ENCODE measurements at places on chromosomes 4 and X.

DNA sequence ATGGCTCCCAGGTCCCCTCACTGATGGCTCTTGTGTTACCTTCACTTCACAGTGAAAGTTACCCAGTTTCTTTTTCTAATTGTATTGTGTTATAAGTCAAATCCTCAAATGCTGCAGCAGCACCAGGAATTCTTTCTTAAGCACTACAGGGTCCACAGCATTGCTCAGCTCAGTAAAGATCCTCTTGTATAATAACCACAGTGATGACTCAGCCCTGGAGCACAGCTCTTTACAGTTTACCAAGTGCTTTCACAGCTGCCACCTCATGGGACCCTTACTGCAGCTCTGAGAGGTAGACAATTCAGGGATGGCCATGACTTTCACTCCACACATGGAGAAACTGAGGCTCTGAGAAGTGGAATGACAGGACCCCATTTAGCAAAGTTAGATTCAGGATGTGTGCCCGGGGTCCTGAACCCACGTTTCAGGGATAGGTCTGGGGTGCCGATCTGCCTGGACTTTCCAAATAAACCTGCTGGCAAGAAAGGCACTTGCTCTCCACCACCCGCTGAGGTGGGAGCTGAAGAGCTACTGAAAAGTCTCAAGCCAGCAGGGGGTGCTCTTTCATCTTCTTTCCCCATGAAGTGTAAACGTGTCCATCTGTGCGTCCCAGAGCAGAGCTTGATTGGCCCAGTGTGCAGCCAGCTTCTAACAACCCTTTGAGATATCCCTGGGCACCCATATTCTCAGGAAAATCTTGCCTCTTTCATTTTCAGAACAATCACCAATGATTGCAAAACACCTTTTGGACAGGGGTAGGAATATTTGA lies 35.7 kb upstream of the GABRQ start:
- DNase-seq, result no peak

GRCh38 chr4:35700663-35701062 lies 543.7 kb downstream of the ARAP2 start:
- no peak for DNase-seq

- no peak for DNase-seq
Measured at GRCh38 chrX:155225774-155226173, 9.5 kb downstream of the VBP1 start.

DNA sequence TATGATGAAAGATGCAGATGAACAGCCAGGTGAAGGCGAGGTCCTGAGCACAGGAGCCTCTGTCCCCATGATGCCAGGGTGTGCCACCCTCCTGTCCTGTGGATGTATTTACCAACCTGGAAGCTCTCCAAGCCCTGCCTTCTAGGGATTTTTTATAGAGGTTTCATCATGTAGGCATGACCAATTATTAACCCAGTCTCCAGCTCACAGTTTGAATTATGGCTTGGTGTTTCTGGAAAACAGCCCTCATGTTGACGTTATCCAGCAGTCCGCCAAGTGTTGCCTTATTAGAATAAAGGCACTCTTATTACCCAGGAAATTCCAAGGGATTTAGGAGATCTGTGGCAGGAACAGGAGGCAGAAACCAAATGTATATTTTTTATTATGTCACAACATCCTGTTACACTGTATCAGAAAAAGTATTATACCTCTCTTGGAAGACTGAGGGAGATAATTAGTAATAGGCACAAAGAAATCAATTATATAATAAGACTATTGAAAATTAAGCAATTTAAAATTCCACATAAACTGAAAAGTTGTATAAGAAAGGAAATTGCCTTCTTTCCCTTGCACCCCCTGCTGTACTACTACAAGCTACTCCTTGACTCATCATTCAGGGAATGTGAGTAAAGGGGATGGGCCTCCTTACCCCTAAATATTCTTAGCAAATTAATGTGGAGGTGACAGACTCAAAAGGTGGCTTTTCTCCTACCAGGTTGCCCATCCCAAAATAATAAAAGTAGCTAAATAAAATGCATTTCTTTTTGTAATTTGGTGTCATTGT lies 129.6 kb downstream of the ZNF330 start:
- no peak for DNase-seq

GRCh38 chrX:17292111-17292527 lies 82.9 kb upstream of the NHS start:
- DNase-seq, result no peak

DNA sequence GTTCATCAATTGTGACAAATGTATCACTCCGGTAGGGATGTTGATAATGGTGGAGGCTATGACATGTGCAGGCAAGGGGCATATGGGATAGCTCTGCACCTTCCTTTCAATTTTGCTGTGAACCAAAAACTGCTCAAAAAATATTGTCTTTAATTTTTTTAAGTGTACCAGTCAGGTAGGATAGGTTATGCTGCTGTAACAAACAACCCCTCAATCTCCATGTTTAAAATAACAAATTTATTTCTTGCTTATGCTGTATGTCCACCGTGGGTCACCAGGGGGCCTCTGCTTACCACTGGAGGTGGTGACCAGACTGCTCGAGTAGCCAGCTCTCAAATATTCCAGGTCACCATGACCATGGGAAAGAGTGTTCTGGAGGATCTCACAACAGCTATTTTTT lies 23.4 kb upstream of the MSX1 start:
- DNase-seq, result no peak

DNA sequence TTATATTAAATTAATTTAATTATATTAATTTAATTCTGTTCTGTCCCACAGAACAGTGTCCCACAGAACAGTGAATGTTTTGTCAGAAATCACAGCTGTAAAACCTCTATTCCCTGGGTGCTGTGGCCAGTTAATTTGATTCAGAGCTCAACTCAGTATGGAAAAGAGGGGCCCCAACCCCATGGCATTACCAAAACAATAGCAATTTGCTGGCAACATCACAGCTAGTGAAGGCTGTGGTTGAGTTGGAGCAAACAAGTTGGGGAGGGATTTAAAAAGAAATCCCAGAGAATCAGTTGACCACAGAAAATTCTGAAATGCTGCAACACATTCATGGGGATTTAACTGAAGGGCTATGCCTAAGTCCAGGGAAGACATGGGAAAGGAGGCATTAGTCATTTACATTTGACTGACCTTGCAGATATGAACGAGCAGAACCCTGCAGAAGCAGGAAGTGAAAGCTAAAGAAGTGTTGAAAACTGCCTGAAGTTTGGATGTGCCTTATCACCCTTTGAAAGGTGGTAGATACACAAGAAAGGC lies 30.1 kb downstream of the PDHA2 start:
- DNase-seq, result no peak

GRCh38 chr4:147360301-147360700 lies 120.6 kb upstream of the EDNRA start:
- DNase-seq, result no peak

- DNase-seq, result no peak
Measured at GRCh38 chr4:161792991-161793390, 370.8 kb downstream of the FSTL5 start.

GRCh38 chr4:3835527-3836405 lies 69.6 kb downstream of the ADRA2C start:
- DNase-seq, result no peak
